Hindlimb muscle (tissue), 1 donor: ENCODE measurements at places on chromosomes 1 and 21.

DNA sequence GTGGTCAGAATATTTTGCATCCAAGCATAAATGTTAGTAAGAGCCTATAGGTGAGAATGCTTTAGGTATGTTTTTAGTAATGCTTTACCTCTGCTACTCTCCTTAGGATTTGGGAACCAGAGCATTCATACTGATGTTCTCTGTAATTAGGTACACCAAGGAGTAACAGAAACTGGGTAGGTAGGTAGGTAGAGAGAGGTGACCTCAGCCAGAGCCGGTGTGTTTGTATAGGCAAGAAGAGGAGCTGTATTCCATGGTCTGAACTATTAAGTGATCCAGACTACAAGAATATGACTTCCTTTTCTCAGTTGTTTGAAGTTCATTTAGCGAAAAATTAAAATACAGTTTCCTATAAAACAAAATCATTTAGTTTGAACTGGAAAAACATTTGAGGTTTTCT is 108.5 kb downstream of the SDCCAG8 start:
- no peak for DNase-seq

- DNase-seq: no peak
These were observed 64.1 kb upstream of the WDR26 start for GRCh38 chr1:224498574-224499170.

GRCh38 chr1:23563003-23563402 is 3.7 kb upstream of the ID3 start:
- DNase-seq: no peak

DNA sequence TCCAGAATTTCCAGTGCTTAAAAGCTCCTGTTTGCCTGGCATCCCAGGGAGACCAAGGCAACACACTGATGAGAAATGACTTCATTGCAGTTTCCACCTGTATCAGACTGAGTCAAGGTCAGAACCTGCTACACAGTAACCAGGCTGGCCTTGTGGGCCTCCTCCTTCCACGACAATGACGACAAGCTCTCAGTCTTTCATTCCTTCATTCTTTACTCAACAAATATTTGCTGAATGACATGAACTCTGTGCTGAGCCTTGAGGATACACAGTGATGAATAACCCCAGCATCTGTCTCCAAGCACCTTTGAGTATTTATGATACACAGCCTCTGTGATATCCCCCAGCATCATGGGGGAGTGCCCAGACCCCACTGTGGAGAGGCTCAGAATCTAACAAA is 8.9 kb upstream of the LCE5A start:
- DNase-seq: no peak

GRCh38 chr1:201636097-201636496 is 97.2 kb downstream of the NAV1 start:
- DNase-seq: no peak

DNA sequence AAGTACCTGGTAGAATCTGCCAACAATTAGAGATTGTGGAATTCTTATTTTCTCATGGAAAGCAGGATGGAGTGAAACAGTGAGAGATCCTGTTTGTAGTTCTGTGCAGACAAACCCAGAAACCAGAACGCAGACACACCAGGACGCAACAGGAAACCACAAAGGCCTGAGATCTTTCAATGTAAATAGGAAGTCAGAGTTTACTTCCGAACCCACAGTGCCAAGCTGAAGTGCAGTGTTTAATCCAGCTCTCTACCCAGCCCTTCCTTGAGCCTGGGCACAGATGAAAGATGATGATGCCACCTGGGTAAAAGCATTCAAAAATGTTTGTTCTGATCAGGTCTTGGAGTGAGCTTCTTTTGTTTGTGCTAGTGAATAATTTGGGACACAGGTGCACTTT is 244.2 kb upstream of the HOOK1 start:
- DNase-seq: no peak

GRCh38 chr1:32335790-32336590 is at the start of gene MARCKSL1:
TSS of gene MARCKSL1 (minus strand) at chr1:32336233. CDS start at chr1:32336033, 200 bp downstream.
- peak; percentile 73 for DNase-seq

DNA sequence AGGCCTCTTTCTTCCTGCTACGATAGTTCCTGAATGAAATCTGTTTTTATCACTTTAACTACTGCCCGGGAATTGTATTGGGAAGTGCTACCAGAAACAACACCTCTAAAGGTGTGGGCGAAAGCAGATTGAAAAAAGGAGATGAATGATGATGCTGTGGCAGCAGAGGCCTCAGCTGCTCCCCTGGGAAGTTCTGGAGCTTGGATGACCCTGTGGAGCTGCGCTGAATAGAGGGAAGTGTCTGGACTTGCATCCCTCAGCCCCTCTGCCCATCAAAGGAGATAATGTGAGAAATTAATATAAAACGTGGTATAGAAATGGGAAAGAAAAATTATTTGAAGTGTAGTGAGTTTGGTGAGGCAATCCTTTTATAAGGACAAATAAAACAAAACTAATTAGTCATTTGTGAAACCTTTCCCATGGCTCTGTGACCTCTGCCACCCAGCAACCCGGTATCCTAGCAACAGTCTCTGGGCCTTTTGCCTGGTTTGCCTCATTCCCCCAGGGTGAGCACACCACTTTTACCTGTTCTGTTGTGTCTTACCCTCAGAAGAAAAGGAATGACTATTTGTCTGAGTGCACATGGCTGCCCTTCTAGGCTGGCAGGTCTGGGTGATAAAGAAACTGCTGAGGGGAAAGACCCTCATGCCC is 21.3 kb downstream of the OVAAL start:
- no peak for DNase-seq
